ENCODE measurements at places on chromosomes 6 and 20. TPM values are rescaled to one million over a fixed set of nuclear protein-coding genes. Genes with fewer than 3 reads are reported as not detected.

The TUBB2B gene
- 23.1 TPM for total RNA-seq

GRCh38 chr6:113011389-113011788, 664.3 kb downstream of the RFPL4B start:
- no peak for DNase-seq

DNA sequence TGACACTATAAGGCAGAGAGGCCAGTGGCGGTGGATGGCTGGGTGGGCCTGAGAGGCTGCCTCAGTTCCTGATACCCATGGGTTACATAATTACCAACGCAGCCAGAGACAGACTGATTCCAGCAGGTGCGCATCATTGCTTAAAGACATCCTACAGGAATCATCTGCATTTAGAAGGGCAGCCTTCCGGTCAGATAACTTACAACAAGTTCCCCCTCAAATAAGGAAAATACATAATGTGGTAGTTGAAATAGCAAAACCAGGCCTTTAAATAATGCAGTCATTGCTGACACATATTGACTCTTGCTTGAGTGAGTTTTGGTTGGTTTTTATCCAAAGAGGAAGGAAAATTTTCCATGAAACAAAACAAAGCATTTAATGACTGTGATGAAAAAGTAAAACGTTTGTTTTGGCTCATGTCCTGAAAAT, 81.9 kb downstream of the SIM1 start:
- DNase-seq, result no peak

DNA sequence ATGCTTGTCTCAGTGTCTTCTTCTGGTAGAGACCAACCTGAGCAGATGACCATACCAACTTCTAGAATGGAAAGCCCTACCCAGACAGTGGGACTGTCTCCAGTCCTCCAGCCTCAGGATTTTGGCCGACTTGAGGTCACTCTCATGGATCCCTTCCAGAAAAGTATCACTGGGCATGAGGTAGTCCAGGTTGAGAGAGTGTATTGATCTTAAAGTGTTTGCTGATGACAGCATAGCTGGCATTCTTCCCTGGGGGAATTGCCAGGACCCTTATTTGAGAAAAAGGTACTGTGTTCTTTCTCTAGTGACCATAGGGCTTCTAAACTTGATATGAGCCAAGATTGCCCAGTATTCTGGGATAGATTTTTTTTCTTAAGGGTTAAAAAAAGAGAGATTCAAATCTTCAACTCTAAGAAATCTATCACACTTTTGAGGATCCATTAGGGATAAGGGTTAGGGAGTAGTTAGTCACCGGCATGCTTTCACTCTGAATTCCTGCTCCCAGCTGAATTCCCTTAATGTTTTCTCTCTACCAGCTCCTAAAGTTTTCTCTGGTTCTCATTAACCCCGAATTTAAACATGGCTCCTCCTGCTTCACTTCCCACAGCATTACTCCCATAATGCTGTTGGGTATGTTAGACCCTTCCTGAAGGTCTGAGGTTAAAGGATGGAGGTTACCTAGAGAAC, 73.6 kb upstream of the FLRT3 start:
- DNase-seq, result no peak
